ENCODE measurements at places on chromosomes 11 and 22. TPM values are rescaled to one million over a fixed set of nuclear protein-coding genes. Genes with fewer than 3 reads are reported as not detected.

- H3K27me3 ChIP-seq, result no peaks in the 10 kb centered on the region
- no peaks in the 10 kb centered on the region for H3K36me3 ChIP-seq
- H3K4me3 ChIP-seq, result peak overlapping the region; percentile 86
- DNase-seq, result peak; percentile 93
- no peak overlapping the region for H3K27ac ChIP-seq
Measured at GRCh38 chr11:78417888-78418583, 416 bp upstream of the GAB2 start.

BTBD18 gene
- total RNA-seq, result not detected

GRCh38 chr22:44405661-44406060, 92.4 kb downstream of the RTL6 start:
- no peaks in the 10 kb centered on the region for H3K27me3 ChIP-seq
- no peak overlapping the region for H3K27ac ChIP-seq
- no peaks in the 10 kb centered on the region for H3K4me1 ChIP-seq
- H3K36me3 ChIP-seq, result no peaks in the 10 kb centered on the region

TUB gene
- 12.9 TPM for total RNA-seq

DNA sequence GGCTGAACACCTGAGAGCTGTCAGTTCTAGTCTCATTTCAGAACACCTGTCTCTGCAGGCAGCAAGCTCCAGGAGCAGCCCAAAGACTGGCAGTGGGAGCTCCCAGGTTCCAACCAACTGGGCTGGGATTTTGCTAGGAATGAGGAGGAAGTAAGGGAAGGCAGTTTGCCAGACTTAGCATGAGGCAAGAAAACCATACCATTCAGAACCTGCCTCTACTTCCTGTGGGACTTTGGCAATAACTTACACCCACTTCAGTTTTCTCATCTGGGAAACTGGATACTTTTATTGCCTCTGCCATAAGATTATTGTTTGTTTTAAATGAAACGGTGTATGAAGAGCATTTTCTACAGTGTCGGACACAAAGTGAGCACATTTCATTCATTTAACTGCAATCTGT, 363.7 kb upstream of the ISX start:
- H3K36me3 ChIP-seq, result no peaks in the 10 kb centered on the region
- no peak overlapping the region for H3K27ac ChIP-seq
- H3K4me3 ChIP-seq, result no peak overlapping the region
- no peaks in the 10 kb centered on the region for H3K4me1 ChIP-seq
- H3K27me3 ChIP-seq, result no peaks in the 10 kb centered on the region
